ENCODE measurements at places on chromosomes 12 and 14. TPM values are rescaled to one million over a fixed set of nuclear protein-coding genes. Genes with fewer than 3 reads are reported as not detected.

Gene DPPA3
- not detected for total RNA-seq

Gene MANSC4
- not detected for total RNA-seq

Gene CD69
- total RNA-seq, result not detected

Gene ALDH1L2
- total RNA-seq, result 41.5 TPM

Gene ERG28
- total RNA-seq, result 3.9 TPM

Gene C12orf76
- 11.9 TPM for total RNA-seq

Gene ITGB7
- 0.54 TPM for total RNA-seq

Gene VRK1
- total RNA-seq, result 18.6 TPM

Gene RPGRIP1
- not detected for total RNA-seq

Gene GON7
- 28.1 TPM for total RNA-seq

Gene LHX5
- total RNA-seq, result not detected

Gene OTOGL
- total RNA-seq, result 0.16 TPM

Gene GNB3
- total RNA-seq, result 3.4 TPM

Gene PRH2
- not detected for total RNA-seq

Gene CCDC88C
- total RNA-seq, result not detected

Gene RNASE7
- total RNA-seq, result not detected

Gene CRIP2
- total RNA-seq, result 32.9 TPM

Gene PLBD1
- total RNA-seq, result 3.4 TPM

Gene NUAK1
- 3.0 TPM for total RNA-seq

Gene RHNO1
- total RNA-seq, result 41.4 TPM

Gene KRT82
- not detected for total RNA-seq

Gene GLT1D1
- not detected for total RNA-seq

Gene RTN1
- total RNA-seq, result 0.27 TPM

Gene NEMF
- 140 TPM for total RNA-seq

Gene ALG10
- 2.0 TPM for total RNA-seq

Gene ERP27
- not detected for total RNA-seq

Data from fibroblast of the aortic adventitia (primary cell).